ENCODE measurements at places on chromosomes 5 and 9.

DNA sequence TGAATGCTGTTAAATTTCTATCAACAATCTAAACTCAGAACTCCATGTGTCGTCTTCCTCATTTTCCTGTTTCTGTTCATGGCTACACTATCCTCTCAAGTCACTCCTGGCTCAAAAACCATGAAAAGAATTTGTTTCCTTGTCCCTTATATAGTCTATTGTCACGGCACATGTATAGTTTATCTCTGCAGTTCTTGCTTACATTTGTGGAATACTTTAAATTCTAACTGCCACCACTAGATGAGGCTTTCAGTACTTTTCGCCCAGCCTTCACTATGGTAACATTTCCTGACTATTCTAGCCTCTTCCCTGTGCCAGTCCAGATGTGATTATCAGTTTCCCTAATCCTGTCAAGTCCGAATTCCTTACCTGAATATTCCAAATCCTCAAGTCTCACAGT is 34.6 kb downstream of the PKD2L2 start:
- DNase-seq = no peak

DNA sequence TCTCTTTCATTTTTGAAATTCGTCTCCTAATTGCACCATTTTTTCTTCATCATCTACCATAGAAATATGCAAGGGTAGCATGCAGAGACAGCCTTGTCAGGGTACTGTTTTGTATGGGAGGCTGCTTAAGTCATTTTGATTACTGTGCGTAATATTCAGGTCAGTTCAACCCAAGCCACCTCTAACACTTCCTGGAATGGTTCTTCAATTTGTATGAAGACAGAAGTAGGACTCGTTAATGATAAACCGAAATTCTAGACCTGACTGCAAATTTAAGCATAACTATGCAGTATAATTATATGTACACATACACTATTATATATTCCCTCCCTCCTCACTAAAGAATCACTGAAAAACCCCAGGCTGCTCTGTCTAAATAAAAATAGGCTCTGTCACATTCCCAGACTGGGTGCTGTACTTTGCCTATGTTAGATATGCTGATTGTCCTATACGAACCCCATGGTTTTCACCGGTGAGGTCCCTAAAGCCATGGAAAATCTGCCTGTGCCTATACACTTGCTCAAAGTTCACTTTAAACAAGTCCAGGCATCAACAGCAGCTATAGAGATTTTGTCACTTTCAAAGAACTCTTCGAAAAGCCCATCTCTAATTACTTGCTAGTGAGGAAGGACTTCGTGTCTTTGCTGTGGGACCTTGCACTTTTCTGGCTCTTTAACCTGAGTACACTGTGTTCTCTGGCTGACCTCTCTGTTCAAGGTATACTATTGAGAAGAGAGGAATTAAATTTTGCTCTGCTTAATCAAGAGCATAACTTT is 352.1 kb upstream of the CD180 start:
- no peak for DNase-seq

GRCh38 chr5:119367502-119368237 is 11.9 kb downstream of the TNFAIP8 start:
- DNase-seq = peak; percentile 81

DNA sequence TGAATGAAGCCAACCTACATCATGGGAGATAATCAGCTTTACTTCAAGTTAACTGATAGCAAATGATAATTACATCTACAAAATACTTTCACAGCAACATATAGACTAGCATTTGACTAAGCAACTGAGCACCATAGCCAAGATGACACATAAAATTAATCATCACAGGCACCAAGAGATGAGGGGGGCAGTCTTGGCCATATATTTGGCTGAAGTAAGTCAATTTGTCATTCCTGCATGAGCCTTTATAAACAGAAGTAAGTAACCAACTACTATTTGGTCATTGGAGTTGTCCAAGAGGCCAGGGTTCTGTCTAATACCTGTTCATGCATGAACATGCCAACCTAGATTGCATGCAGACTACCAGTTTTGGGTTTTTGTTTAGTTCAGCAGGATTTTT is 53.6 kb downstream of the PDCD1LG2 start:
- DNase-seq = peak; percentile 57

GRCh38 chr9:35996358-35996970 is 38.5 kb upstream of the OR2S2 start:
- no peak for DNase-seq

DNA sequence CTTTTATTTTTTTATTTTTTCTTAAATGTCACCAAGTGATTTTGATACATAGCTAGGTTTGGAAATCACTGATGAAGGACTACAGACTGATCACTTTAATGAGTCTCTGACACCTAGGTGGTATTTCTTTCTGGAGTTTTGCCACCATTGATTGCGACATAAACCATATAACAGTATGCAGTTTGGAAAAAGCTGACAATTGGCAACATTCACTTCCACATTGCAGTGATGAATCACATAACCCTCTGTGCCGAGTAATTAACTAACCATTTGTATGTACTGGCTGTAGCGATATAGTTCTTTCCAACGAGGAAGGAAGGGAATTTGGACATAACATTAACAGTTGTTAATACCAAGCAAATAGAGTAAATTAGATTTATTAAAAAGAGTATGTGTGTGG is 222.9 kb upstream of the EFNA5 start:
- peak; percentile 65 for DNase-seq

DNA sequence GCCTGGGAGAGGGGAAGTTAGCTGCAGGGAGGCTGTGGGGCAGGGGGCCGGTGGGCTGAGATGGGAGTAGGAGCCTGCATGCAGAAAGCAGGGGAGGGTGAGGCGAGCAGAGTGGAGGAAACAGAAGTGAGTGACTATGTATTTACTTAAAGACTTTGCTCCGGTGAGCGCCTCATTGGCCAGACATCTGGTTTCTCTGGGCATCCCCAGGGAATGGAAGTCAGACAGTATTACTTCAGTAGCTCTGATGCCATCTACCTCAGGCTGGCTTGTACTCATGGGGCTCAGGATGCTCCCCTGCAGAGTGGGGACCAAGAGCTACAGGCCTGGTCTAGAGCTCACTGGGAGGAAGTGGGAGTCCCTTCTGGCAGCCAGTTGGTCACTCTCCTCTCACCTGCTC is 78.2 kb upstream of the ARAP3 start:
- no peak for DNase-seq

- peak; percentile 77 for DNase-seq
Observed at GRCh38 chr9:122095010-122095767, 2.1 kb upstream of the TTLL11 start.

DNA sequence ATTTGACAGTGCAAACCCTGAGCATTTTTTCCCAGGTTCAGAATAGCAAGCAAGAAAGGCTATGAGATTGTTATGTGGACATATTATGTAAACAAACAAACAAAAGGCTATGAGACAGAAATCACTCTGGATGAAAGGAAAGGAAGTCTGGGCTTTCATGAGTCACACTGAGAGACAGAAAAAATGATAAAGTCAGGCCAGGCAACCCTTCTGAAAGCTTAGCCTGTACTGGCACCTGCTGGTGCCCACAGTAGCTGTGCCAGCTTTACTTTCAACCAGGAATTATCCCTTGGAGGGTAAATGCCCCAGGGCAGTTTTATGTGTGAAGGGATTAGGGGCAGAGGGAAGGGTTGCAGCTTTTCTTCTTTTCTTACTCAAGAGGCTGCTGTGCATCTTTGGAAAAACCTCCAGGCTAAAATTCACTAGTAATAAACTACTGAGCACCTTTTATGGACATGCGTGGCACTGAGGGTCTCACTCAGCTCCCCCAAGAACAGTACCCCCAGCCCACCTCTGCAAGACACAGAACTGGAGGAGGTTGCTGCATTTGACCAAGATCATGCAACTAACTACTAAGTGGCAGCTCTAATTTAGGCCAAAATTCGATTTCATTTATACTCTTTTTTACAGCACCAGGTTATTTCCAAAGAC is 41.7 kb downstream of the ACTL7B start:
- peak; percentile 77 for DNase-seq

- no peak for DNase-seq
Observed at GRCh38 chr9:117887941-117888340, 183.7 kb downstream of the TLR4 start.

DNA sequence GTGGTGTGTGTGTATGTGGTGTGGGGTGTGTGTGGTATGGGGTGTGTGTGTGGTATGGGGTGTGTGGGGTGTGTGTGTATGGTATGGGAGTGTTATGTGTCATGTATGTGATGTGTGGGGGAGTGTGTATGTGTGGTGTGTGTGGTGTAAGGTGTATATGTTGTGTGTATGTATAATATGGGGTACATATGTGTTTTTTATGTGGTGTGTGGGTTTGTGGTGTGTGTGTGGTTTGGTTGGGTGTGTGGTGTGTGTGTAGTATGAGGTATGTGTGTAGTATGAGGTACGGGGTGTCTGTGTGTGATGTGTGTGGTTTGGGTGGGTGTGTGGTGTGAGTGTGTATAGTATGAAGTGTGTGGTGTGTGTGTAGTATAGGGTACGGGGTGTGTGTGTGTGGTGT is 11.4 kb downstream of the ECSCR start:
- DNase-seq = no peak

DNA sequence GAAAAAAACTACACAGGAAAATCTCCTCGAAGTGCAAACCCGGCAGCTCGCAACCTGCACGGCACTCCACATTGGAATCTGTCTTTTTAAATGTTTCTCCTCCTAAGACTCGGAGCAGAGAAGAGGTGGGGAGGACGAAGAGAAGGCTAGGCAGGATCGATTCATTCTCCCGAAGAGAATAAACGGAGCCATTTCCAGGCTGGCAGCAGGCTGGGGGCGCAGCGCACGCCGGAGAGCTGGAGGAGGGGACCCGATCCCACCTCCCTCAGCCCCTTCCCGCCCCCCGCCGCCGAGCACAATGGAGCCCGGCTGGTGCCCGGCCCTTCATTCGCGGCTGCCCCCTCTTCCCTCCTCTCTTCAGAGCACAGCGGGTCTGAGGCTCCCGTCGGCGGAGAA is 628 bp downstream of the HOMER1 start:
- DNase-seq = peak; percentile 20

DNA sequence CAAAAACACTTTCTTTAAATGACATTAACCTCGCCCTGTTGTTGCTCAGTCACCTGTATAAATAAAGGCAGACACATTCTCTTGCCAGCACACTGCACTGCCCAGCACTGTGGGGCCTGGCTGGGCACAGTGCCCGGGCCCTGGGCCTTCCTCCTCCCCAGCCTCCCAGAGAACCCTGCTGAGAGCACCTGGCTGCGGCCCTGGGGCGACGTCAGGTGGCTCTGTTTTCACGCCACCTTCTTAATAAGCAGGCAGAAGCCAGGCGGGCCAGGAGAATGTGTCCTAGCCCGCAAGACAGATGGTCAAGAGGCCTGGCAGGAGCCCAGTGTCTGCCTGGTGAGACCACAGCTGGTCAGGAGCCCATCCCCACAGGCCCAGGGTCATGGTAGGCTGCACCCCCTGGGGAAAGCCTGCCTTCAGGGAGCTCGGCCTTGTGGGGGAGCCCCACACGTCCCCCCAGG is 8.2 kb upstream of the AGPAT2 start:
- no peak for DNase-seq

- DNase-seq = no peak
Observed at GRCh38 chr5:8770431-8770830, 775.4 kb downstream of the SEMA5A start.

DNA sequence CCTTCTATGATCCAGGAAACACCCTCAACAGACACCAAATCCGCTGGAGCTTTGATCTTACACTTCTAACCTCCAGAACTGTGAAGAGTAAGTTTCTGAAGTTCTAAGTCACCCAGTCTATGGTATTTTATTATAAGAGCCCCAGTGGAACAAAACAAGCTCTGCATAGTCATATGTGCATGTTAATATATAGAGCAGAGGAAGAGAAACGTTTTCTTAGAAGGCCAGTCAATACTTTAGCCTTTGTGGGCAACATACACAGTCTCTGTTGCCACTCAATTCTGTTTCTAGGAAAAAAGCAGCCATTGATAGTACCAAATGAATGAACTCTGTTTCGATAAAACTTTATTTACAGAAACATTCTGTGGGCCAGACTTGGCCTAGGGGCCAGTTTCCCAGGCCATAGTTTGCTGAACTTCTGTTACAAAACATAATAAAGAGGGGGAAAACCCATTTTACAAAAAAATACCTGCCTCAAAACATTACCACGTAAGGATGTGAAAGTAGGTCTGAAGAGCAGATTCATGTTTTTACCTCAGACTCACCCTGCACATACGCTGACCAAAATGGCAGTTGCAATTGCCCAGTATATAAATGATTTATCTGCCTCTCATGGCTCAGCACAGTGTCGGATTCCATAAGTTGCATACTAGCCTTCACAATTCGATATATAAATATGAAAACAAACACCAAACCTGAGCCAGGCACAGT is 350.5 kb downstream of the SLIT3 start:
- no peak for DNase-seq

DNA sequence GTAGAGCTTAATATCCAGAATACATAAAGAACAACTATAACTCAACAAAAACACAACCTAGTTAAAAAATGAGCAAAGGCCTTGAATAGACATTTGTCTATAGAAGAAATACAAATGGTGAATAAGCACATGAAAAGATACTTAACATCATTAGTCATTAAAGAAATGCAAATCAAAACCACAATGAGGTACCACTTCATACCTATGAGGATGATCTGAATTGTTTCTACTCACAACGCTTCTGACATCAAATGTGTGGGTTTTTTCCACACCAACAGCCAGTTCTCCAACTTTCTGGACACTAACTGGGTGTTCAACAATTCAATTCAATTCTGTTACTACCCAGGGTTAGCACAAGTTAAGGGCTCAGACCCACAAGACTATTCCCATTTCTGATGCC is 22.0 kb downstream of the SREK1IP1 start:
- DNase-seq = no peak

DNA sequence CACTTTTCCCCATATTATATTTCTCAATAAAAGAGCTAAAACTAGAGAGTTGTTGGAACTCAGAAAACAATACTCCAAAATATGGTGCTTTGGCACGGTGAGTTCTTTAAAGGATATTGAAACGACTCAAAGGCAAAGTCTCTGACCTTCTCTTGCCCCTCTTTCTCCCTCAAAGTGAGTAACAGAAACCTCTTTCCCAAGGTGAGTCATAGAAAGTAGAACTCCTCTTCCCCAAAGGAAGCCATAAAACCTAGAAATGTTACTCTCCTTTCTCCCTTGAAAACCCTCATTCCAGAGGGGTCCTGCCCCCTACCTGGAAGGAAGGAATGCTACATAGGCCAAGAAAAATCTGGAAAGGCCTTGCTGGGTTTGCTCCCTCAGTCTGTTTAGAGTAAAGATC is 47.5 kb downstream of the RAPGEF6 start:
- no peak for DNase-seq
